ENCODE measurements at places on chromosomes 16 and 17.

DNA sequence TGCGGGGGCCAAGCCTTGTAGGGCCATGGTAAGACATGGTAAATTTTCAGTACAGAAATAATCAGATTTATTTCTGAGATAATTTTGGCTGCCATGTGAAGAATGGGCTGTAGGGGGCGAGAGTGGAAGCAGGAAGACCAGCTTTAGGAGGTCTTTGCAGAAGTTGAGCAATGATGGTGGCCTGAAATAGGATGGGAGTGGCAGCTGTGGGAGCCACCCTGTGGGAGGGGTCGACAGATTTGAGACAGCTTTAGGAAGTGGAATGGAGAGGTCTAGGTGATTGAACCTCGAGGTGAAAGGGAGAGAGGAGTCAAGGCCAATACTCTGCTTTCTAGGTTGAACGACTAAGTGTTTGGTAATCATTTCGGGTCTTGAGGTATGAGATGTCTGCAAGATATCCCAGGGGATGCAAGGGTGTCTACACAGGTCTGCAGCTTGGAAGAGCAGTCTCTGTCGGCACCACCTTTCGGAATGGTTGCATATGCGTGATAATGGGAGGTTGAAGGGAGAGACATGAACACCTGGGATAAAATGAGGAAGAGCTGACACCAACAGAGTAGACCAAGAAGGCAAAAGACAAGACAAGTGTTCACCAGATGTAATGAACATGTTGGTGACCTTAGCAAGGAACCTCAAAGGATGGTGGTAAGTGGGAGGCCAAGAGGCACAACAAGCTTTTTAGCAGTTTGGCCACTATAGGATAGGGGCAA is 4.2 kb upstream of the ATXN7L3 start:
- peak; percentile 9 for DNase-seq

- no peak for DNase-seq
Measured at GRCh38 chr16:50153596-50154419, 702 bp downstream of the TENT4B start.

GRCh38 chr17:81125573-81126081 is 39.7 kb upstream of the PVALEF start:
- peak; percentile 12 for DNase-seq

DNA sequence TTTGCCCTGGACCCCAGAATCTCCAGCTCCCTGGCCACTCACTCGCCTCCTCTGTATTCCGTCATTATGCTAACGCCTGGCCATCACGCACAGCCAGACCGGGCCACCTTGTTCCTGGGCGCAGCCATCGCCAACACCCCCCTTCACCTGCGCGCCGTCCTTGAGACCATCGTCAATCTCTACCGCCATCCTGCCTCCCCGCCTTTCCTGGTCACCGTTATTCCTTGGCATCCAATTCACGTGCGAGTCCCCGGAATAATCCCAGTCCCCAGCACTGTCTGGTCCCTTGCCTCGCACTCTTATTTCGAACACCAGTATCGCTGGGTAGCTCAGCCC is 541 bp downstream of the VKORC1 start:
- no peak for DNase-seq

DNA sequence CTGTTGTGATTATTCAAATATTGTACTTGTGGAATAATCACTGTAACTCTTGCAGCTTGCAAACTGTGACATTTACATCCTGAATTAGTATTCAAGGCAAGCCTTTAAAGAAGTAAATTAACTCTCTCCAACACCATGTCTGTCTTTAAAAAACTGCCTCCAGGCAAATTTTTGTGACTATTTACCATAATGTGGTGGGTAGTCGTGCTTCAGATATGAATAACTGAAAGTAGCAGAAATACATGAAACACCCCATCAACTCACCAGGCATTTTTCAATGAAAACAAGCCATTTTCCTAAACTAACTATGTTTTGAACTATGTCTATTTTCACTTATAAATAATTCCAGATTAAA is 217.4 kb upstream of the PSMD7 start:
- DNase-seq, result no peak

- DNase-seq, result peak; percentile 55
Measured at GRCh38 chr17:66963909-66964771, at the start of gene CACNG4. Gene CACNG4, plus strand, starts transcription at chr17:66964707. Its CDS starts 205 bp downstream, at chr17:66964912.

DNA sequence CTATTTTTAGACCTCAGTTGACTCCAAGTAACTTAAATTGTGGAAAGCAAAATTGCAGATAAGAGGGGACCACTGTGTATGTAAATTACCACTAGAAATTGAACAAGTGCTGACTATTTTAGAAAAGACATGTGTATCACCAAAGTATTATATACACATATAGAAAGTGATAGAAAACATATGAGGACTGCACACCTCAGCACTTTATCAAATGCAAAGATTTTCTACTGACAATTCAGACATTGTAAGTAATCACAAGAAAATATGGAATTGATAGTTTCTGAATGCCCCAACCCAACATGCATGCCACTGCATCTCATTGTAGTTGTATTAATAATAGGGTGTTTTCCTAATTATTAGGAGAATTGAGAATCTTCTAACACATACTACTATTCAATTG is 536.5 kb downstream of the CDH11 start:
- no peak for DNase-seq

GRCh38 chr16:89697616-89698331 is 3.7 kb downstream of the SPATA2L start:
- DNase-seq, result no peak

DNA sequence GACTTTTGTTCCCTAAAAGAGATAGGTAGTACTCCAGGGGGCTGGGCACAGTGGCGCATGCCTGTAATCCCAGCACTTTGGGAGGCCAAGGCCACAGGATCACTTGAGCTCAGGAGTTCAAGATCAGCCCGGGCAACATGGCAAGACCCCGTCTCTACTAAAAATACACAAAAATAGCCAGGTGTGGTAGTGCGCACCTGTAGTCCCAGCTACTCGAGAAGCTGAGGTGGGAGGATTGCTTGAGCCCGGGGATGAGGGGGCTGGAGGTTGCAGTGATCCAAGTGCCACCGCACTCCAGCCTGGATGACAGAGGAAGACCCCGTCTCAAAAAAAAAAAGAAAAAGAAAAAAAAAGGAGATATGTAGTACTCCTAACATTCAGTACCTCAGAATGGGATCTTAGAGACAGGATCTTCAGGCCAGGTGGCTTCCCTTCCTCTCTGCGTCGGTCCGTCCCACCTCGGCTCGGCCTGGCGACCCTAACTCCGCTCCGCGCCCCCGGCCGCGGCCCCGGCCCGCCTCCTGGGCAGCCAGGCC is 89.6 kb downstream of the CDC27 start:
- no peak for DNase-seq

GRCh38 chr17:65470783-65471182 is 90.7 kb downstream of the AXIN2 start:
- DNase-seq, result no peak

DNA sequence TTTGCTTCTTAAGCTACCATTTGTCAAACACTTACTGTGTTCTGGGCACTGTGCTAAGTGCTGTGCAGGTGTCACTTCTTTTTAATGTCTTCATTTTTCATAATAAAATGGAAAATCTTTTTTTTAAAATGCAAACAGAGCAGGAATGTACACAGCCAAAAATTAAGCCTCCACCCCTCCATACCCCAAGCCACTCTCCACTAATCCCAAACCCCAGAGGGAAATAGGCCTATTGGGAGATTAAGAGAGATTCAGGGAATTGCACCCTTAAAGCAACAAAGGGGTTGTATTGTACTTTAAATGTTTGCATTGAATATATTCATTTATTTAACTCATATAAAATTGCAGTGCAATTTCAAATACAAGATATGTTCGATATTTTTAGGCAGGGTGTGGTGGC is 28.6 kb upstream of the GAN start:
- DNase-seq, result no peak

GRCh38 chr16:29789775-29790182 is 772 bp upstream of the KIF22 start:
- DNase-seq, result no peak

DNA sequence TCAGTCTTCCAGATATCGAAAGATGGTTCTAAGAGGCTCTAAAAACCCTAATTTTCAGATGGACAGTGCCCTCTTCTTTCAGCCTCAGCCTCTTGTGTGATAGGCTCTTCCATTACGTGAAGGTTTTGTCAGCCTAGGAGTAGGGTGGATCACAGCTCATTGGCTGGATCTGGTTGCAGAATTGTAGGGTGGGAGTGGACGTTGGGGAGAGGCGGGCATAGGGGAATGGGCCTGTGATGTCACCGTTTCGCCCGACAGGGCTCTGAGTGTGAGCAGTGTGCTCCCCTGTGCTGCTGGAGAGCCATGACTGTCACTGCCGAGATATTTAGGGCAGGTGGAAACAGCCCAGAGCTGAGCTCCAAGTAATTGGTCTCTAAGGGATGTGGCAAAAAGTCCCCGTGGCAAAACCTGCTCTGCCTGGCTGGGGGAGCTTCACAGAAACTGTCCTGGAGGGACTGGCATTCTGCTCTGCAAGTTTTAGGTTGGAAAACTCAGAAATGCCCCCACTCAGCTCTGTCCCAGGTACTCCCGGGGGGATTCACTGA is 6.2 kb upstream of the WFIKKN1 start:
- DNase-seq, result no peak

- DNase-seq, result no peak
Measured at GRCh38 chr16:87060034-87060986, 256.9 kb downstream of the C16orf95 start.

DNA sequence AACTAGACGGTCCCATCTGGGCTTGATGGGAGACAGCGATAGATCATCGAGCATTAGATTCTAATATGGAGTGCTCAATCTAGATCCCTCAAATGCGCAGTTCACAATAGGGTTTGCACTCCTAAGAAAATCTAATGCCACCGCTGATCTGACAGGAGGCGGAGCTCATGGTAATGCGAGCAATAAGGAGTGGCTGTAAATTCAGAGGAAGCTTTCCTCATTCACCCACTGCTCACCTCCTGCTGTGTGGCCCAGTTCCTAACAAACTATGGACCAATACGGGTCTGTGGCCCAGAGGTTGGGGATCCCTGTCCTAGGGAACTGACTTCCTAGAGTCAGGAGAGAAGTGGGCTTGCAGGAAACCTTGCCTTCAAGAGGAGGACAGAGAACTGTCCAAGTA is 25.2 kb upstream of the AMZ2 start:
- no peak for DNase-seq

DNA sequence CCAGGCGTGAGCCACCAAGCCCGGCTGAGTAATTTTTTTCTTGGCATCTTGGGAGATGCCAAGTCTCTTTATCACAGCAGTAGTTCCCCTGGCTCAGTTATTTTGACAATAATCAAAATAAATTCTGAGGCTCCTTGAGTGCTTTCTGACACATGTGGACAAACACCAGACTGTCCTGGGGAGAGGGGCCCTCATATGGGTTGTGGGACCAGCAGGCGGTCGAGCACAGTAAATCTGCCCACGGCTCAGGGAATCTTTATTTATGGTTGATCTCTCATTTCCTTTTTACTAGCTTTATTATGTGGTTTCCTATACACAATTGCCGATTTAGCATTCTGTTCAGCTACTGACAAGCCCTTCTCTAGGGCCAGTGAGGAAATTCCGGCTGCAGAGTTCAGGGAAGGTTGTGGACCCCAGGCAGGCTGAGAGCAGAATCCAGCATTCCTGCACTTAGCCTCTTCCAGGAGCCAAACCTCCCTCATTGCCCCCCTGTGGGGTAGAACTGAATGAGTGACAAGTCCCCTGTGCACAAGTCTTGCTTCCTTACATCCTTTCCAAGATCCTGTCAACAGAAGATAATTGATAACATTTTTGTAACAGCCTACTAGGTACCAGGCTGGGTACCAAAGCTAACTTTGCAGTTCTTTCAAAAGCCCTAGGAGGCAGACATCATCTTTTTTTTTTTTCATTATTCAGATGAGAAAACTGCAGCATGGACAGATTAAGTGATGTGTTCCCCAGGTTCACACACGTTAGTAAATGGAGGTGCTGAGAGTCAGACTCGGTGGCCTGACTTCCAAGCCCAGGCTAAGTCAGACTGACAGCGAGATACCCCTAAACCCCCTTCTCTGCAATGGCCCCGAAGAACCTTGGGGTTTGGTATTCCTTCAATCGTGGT is 40.2 kb downstream of the HS3ST3B1 start:
- DNase-seq, result no peak

DNA sequence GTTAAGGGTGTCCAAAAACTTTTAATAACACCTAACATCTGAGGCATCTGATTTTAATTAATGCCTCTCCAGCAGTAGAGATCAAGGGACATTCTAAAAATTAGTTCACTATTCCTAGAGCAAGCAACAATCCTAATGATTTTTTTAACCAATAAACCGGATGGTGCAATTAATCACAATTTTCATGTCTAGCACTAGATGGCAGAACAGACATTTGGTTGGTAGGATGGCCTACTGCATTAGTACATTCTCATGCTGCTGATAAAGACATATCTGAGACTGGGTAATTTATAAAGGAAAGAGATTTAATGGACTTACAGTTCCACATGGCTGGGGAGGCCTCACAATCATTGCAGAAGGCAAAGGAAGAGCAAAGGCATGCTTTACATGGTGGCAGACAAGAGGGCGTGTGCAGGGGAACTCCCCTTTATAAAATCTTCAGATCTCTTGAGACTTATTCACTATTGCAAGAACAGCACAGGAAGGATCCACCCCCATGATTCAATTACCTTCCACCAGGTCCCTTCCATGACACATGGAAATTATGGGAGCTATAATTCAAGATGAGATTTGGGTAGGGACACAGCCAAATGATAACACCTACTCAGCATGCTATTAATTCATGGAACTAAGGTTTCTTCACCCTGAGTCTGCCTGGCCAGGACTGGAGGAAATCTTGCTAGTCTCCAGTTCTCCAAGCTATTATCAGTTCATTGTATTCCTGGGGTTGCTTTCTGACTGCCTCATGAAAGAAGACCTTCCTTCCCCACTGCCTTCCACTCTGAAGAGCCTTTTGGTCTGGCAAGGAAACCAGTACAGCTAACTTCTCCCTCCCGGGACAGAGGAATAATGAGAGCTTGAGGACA is 24.8 kb downstream of the HS3ST3A1 start:
- DNase-seq, result no peak

DNA sequence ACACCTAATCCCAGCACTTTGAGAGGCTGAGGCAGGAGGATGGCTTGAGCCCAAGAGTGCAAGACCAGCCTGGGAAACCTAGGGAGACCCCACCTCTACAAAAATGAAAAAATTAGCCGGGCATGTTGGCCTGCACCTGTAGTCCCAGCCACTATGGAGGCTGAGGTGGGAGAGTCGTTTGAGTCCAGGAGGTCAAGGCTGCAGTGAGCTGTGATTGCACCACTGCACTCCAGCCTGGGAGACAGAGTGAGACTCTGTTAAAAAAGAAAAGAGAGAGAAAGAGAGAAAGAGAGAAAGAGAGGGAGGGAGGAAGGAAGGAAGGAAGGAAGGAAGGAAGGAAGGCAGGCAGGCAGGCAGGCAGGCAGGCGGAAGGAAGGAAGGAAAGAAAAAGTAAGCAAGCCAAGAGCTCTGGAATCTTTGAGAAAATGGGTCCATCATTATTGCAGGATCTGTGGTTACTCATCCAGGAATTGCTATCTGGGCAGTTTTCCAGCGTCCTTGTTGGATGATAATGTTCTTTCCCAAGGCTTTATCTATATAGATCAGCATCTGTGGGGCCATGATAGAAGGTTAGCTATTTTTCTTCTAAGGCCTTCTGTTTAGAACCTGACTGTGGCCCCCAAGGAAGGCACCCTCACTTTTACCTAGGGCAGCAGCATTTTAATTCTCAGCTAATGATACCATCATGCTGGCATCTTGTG is 533.2 kb upstream of the CDH5 start:
- no peak for DNase-seq

- DNase-seq, result no peak
Measured at GRCh38 chr16:48611329-48612137, 1.6 kb upstream of the N4BP1 start.

All from NCI-H1105 (cell line).